ENCODE measurements at places on chromosomes 13 and 19.

GRCh38 chr13:52738719-52739467 lies 727 bp downstream of the CNMD start:
- DNase-seq: no peak

DNA sequence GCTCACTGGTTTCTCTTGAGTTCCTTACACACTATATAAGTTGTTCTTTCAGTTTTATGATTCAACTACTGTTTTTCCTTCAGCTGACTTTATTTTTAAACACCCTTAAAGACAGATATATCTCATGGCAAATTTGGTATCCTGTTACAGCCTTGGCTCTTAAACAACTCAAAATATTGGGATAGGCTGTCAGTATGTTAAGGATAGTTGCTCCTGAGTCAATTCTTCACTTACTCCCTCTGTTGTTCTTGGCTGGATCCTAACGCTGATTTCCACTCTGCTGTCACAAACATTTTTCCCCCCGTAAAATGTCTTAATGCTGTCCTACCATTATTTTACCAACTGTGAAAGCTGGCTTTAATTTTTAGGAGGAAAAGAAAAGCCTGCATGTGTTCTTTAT lies 1.2 kb downstream of the KCNRG start:
- no peak for DNase-seq

- DNase-seq: no peak
Measured at GRCh38 chr19:38685666-38686529, 38.4 kb downstream of the ACTN4 start.

- no peak for DNase-seq
Measured at GRCh38 chr19:32032561-32032960, 312.8 kb upstream of the ZNF507 start.

DNA sequence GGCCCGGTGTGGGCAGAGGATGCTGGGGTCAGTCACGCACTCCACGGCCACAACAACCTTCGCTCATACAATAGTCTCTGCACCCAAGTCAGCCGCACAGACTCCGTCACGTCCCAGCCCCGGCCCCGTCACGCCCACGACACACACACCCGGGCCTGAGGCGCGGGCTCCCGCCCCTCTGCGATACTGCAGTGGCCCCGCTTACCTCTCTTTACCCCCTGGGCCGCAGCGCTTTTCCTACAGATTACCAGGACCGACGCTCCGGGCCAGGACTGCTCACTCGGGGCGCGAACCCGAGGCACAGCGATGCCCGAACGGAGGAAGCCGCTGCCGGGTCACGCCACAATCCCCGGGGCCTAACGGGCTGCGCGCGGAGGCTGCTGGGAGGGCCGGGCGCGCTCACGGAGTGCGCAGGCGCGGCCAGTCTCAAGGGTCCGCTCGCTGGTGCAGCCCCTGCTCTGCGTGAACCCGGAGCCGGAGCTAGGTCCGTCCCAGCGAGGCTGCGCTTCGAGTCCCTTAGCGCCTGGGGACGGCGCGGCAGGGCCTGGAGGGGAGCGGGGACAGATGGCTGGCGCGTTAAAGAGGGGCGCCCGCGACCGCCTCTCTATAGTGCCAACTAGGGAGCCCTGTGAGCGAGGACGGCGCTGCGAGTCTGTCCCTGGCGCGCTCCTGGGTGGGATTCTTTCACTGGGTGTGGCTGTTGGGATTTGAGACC lies at the start of gene ZFP82:
Gene ZFP82 (minus strand): TSS at position 358 of the 715 bp plus-strand sequence. CDS start 8,855 bp downstream, outside the sequence.
- DNase-seq: peak; percentile 79

- DNase-seq: no peak
Measured at GRCh38 chr13:109636736-109637135, 149.6 kb downstream of the IRS2 start.
